ENCODE measurements at places on chromosomes 12 and 14. TPM values are rescaled to one million over a fixed set of nuclear protein-coding genes. Genes with fewer than 3 reads are reported as not detected.

Gene TMEM132D
- not detected for total RNA-seq

Gene PPP1R36
- total RNA-seq, result 0.38 TPM

Gene SMOC1
- 0.90 TPM for total RNA-seq

Gene BMP4
- 17.8 TPM for total RNA-seq

Gene TMEM179
- 0.13 TPM for total RNA-seq

All from dermis microvascular lymphatic vessel endothelial cell (primary cell).